ENCODE measurements at places on chromosomes 2 and 18.

- no peak for DNase-seq
Observed at GRCh38 chr2:129078548-129078947, 759.9 kb upstream of the HS6ST1 start.

DNA sequence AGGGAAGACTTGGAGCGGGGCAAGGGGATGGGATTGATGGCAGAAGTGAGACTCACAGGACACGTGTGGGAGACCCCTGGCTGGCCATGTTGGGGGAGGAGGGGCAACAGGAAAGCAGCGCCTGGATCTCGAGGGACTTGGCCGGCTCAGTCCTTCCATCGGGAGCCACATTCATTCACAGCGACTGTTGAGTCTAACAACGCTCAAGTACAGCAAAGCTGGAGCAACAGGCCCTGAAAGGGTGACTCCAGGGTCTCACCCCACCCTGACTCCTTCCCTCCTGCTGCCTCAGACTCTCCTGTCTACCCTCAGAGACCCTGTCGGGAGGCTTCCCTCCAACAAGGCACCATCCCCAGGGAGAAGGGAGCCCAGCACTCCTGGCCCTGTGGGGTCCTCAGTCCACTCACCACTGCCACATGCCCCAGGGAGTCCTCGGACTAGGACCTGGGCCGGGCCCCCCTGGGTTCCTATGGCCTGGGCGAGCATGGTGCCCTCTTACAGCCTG lies 14.8 kb upstream of the ALPI start:
- DNase-seq, result no peak

- DNase-seq, result peak; percentile 96
Observed at GRCh38 chr2:64144057-64145013, at the start of gene PELI1. Gene PELI1 (minus strand): TSS chr2:64144420. CDS start chr2:64108310, 36,110 bp downstream.

GRCh38 chr2:216538538-216538937 lies 39.9 kb downstream of the RPL37A start:
- DNase-seq, result no peak

DNA sequence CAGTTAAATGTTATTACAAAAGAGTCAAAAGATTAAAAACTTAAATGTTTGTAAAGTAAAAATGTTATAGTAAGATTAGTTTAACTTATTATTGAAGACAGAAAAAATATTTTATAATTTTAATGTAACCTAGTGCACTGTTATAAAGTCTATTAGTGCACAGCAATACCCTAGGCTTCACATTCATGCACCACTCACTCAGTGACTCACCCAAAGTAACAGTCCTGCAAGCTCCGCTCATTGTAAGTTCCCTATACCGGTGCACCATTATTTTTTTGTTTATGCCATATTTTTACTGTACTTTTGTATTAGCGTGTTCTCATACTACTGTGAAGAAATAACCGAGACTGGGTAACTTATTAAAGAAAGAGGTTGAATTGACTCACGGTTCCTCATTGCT lies 759.7 kb upstream of the CDH7 start:
- no peak for DNase-seq

DNA sequence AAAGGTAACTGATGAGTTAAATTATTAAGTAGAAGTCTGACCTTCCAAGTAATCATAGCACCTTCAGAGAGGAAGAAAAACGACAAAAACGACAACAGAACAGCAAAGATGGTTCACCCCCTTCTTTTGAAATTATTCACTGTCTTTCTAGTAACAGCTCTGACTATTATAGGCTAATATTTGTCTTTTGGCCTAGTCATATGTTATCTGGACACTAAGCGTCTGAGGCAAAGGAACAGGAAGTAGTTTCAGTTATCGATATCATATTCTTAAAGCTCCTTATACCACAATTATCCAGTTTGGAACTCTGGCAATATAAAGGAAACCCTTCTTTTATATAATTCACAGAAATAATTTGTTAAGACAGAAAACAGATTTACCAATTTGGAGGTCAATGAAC lies 27.6 kb upstream of the SLC40A1 start:
- DNase-seq, result no peak

DNA sequence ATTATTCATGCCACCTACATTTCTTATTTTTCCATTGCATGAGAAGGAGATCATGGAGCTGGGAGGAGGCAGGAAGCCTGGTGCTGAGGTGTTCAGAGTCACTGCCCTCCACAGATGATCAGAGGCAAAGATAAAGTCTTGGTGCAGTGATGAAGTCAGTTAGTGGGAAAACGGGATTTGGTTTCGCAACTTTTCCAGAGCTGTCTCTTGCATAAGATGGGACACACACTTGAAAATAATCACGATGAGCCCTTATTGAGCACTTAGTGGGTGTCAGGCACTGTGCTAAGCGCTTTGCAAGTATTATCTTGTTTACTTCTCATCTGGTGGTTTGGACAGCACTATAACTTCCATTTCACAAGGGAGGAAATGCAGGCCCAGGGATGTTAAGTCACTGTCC lies 222.1 kb upstream of the SMAD2 start:
- DNase-seq, result no peak

DNA sequence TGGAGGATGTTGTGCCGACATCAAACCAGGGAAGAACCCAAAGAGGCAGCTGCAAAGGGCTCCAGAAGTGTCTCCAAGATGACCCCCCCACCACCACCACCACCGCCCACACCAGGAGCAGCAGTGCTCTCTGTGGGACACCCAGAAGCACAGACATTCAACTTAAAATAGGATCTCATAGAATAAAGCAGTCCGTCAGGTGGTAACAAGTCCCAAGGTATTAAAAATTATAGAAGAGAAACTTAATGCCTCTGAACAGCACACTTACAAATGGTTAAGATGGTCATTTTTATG lies 155.5 kb upstream of the ID2 start:
- DNase-seq, result no peak

DNA sequence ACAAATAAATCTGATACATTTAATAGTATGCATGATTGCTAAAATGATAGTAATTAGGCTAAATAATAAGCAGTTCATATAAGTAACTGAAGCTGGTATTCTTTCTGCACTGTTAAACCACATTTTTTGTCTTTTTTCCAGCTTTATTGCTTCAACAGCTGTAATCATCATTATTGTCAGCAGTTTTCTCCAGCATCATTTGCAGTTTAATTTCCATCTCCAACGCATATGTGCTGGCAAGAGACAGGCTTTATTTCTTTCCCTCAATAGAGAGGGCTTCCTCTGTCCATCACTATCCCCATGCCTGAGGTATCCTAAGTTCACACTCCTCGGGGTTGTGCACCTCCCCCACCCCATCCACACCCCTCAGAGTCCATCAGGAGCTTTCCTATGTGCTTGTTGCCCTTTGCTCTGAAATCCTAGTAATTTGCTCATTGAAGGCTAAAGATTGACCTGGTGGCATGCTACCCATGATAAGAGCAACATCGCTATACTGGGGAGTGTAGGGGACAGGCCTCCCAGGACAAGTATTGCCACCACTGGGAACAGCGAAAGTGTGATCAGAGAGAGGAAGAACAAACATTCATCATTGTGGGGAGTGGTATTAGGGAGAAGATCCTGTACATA lies 37.1 kb downstream of the B4GALT6 start:
- no peak for DNase-seq

DNA sequence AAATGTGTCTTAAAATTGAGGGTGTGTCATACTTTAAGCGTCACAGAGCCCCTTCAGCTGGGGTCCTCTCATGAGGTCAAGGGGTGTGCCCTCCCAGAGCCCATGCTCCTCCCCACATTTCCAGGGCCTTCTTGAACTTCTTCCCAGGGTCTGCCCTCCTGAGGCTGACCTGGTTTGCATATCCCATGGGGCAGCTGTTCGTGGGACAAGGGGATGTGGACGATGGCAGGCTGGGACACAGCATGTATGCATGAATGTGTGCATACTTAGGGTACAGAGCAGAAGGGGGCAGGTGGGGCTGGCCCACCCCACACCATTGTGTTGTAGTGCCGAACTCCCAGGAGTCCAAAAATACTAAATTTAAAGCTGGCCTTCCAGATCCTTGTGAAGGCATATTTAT lies 46.2 kb upstream of the TAF1B start:
- DNase-seq, result no peak

DNA sequence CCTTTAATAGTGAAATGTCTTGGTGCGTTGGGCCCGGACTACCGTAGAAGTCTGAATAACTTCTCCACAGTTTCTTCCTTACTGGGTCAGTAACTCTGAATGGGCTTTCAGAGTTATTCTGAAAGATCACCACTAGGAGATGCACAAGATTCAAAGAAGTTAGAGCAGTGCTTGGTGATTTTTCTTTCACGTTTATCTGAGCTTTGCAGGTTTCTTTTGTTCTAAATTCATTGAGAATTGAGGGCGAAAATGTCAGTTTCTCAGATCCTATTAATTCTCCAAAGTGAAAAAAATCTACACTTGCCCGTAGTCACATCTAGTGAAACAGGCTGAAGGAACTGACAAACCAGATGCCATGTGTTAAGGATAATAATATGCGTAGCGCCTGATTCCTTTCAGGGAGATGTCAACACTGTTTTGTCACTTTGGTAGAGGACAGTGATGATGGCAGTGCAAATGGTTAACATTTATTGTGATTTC lies 70.1 kb downstream of the QPCT start:
- DNase-seq, result peak; percentile 75

DNA sequence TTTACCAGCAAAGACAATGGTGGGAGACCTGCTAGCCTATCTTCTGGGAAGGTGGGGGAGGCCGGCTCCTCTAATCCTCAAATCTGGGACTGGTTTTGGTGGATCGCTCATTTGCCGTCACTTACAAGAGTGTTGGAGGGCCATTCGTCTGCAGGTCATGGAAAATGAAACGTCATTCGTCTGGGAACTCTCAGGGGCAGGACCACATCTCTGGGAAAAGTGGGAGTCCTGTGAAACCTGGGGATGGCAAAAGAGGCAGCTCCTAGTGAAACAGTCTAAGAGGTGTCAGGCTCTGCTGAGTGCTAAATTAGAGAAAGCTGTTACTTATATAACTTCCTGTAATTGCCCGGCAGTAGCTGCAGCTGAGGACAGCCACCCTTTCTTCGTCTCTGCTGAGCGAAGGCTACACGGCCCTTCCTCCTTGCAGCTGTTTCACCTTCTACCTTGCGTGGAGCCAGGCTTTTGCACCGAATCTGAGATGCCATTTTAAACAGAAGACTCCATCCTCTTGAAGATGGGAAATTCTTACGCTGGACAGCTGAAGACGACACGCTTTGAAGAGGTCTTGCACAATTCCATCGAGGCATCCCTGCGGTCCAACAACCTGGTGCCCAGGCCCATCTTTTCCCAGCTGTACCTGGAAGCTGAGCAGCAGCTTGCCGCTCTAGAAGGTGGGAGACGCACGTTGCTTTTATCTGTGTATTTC lies 22.4 kb downstream of the GREB1 start:
- no peak for DNase-seq

- no peak for DNase-seq
Observed at GRCh38 chr2:138415985-138416384, 85.6 kb upstream of the SPOPL start.

GRCh38 chr2:71069376-71069775 lies 928 bp downstream of the NAGK start:
- DNase-seq, result no peak

- DNase-seq, result no peak
Observed at GRCh38 chr2:124534028-124534427, 508.9 kb downstream of the CNTNAP5 start.

- no peak for DNase-seq
Observed at GRCh38 chr2:32559136-32559535, 68.7 kb upstream of the TTC27 start.

- no peak for DNase-seq
Observed at GRCh38 chr2:169647496-169647895, 46.7 kb downstream of the CFAP210 start.

- no peak for DNase-seq
Observed at GRCh38 chr2:36069074-36069473, 286.5 kb upstream of the CRIM1 start.

DNA sequence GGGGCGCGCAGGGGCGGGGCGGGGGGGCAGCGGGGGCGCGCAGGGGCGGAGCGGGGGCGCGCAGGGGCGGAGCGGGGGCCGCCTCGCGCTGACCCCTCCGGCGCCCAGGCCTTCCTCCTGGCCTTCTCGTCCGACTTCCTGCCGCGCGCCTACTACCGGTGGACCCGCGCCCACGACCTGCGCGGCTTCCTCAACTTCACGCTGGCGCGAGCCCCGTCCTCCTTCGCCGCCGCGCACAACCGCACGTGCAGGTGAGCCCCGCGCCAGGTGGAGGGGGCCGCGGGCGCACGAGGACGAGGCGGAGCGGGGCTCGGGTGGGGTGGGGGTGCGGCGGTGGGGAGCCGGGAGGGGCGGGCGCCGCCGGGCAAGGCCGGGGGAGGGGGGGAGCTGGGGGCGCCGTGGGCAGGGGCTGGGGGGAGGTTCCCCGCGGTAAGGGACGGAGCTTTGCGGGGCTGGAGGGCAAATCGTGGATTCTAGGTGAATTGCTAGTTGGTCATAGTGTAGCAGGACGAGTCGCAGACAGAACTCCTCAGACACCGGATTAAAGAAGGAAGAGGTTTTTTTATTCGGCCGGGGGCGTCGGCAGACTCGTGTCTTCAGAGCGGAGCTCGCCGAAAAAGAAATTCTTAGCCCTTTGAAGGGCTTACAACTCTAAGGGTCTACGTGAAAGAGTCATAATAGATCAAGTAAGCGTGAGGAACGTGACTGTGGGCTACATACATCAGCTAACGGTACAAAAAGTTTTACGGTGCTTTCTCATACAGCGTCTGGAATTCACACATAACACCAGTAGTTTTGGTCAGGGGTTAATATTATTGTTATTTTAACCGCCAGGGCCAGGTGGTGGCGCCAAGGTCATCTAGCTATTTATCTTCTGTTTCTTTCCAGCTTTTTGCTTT lies 29.9 kb downstream of the ANO7 start:
- DNase-seq, result no peak

- DNase-seq, result no peak
Observed at GRCh38 chr2:6838673-6839319, 26.9 kb downstream of the CMPK2 start.

DNA sequence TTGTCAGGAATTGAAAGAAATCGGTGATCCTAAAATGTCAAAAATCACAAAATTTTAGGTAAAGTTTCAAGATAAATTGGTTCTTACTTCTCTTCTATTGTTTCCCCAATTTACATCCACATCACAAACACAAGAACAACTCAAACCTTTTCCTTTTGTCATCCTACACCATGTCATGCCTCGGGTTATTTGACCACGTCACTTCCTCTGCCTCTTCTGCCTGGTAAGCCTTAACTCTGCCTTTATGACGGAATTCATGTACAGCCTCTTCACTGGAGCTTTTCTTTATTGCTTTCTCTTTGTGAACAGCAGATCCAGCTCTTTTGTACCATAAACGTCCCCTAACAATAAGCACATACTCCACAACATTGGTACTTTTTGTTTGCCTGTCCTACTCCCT lies 258.0 kb downstream of the DPP10 start:
- DNase-seq, result no peak

DNA sequence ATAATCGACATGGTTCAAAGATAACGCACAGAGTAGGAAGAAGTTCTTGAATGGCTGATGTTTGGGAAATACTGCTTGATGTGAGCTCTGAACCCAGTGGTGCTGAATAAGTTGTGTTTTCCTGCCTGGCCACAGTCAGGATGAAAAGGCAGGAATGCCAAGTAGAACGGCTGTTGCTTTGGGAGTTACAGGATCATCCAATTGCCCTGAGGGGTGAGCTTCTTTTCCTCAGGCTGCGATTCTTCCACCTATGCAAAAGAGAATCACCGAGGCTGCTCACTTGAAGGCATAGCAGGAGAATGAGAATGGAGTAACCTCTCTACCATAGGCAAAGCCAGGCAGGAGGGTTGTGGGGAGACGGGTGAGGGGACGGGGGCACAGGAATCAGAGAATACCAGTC lies 14.4 kb upstream of the IGFBP2 start:
- peak; percentile 69 for DNase-seq

GRCh38 chr2:147610496-147611040 lies 234.3 kb upstream of the ACVR2A start:
- no peak for DNase-seq

Measured in NCI-H1694 treated with DMSO at 0.1 percent for 48 hours (cell line).